Stimulated activated CD4-positive, alpha-beta T cell treated with anti-CD3 and anti-CD28 coated beads, TNF-alpha, amount 100 ng/mL, for 48 hours (primary cell): ENCODE measurements at places on chromosomes 5 and 9.

DNA sequence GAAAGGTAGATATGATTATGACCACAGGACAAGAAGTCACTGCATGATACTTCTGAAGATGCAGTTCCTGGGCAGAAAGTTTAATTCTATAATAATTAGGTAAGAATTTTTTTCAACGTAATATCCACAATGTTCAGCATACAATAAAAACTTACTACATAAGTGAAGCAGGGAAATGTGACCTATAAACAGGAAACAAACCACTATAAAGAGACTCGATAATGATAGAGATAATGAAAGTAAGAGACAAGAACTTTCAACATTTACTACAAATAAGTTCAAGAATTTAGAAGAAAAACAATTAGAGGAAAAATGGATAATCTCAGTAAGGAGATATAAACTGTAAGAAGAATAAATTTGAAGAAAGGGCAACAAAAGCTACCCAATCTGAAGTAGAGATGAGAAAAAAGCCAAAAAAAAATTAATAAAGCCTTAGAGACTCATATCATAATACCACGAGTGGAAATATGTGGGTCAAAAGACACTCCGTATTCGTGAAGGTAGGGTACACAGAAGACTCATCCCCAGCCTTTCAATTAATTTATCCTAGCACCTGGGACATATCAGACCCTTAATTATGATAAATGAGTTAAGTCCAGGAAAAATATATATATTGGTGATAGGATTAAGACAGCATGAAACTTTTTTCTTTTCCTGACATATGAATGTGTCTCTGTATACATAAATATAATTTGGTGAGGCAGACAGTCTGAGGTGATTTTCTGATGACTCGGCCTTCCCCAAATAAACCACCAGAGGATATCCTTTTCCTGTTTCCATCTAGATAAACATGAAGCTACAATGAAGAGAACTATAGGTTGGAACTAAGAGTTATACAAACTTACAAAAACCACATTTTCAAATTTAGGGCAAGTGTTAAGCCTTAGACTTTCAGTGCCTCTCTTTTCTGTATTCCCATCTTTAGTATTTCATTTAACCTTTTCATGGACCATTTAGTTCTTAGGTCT lies 120.4 kb downstream of the RAPGEF6 start:
- DNase-seq = no peak

GRCh38 chr5:115377468-115378217 lies 81.2 kb upstream of the CCDC112 start:
- DNase-seq = no peak

GRCh38 chr9:126207256-126207655 lies 119.4 kb upstream of the MVB12B start:
- DNase-seq = no peak

- no peak for DNase-seq
Observed at GRCh38 chr9:2345013-2345412, 276.6 kb upstream of the VLDLR start.

- DNase-seq = no peak
Observed at GRCh38 chr9:109721001-109721400, 59.0 kb upstream of the PALM2AKAP2 start.

DNA sequence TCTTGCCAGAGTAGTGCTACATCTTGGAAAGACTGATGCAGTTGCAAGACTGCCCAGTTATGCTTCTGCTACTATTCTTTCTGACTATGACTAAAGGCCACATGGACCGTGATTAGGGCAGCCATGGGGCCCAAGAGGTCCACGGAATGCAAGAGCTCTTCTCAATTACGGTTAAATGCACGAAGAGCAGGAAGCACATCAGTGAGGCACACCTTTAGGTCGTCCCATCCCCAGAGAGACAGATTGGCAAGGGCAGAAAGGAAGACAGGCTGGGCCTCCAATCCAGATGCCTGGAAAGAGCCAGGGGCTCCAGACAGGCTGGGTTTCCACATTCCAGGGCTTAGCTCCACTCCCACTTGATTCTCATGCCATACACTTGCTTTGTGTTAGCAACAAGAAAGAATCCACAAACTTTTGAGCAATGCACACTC lies 132.3 kb upstream of the SLIT3 start:
- DNase-seq = no peak

DNA sequence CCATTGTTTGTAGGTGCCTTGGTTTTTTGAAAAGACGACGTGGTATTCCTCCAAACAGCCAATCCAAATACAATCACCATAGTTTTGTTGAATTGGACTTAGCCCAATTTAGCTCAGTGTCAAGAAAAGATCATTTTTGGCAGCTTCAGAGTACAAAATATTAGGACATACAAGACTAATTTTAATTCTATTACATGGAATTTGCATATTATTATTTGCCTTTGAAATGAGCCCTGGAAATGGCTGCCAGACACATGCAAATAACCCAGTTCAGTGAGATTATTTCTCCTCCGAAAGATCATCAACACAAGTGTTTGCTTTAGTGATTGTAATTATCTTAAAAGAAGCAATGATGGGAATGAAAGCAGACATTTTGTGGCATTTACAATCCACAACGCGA lies 89.3 kb downstream of the PLK2 start:
- DNase-seq = no peak

- no peak for DNase-seq
Observed at GRCh38 chr9:132046456-132046855, 33.2 kb downstream of the MED27 start.

- no peak for DNase-seq
Observed at GRCh38 chr9:72588336-72588735, 66.9 kb downstream of the TMC1 start.

- no peak for DNase-seq
Observed at GRCh38 chr5:114297915-114298314, 64.0 kb upstream of the KCNN2 start.

DNA sequence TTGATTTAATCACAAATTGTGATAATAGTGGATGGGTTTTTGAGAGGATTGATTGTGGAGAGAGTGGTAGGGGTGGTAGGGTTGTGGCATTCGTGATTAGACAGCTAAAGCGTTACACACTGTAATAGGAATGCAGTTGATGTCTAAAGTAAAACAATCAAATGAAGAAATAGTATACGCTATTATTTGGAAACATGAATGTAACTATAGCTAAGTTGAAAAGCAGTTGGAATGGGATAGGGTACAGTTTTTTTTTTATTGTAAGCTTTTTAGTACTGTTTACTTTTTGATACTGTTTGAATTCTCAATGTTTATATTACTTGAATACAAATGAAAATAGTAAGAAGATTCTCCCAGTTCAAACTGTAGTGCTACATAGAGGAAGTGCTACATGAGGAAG lies 51.8 kb downstream of the RANBP17 start:
- no peak for DNase-seq

GRCh38 chr5:52751137-52751536 lies 36.6 kb upstream of the ITGA1 start:
- no peak for DNase-seq

DNA sequence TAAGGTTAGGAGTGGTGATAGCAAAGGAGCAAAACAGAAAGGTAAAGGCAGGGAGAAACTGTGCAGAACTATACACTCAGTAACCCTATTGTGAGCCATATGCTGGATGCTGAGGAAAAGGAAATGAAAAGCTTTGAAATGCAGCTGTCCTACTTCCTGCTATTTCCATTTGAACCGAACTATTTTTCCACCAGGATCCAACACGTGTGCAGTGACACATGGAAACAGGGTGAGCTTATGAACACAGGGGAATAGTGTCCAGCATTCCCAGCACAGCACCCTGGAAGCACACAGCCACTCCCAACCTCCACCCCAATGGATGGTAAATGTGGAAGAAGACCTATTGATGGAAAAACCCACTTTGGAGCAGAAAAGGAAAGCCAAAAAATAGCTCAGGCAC lies 69.0 kb upstream of the SLC12A2 start:
- no peak for DNase-seq

- DNase-seq = no peak
Observed at GRCh38 chr9:14219850-14220249, 94.1 kb downstream of the NFIB start.

DNA sequence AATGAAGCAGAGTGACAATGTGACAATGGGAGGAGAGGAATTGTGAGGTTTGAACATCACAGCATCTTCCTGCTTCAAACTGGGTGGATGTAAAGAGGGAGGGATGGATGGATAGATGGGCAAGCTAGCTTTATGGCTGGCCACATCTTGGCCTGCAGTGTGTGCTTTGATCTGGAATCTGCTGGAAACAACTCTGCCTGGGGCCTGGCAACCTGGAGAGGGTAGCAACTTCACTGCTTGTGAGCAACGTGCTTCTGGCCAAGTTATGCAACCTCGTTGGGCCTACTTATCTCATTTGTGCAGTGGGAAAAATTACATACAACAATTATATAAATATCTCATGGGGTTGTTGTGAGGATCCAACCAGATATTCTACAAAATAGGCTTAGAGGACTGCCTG lies 5.3 kb downstream of the IL9 start:
- DNase-seq = no peak

DNA sequence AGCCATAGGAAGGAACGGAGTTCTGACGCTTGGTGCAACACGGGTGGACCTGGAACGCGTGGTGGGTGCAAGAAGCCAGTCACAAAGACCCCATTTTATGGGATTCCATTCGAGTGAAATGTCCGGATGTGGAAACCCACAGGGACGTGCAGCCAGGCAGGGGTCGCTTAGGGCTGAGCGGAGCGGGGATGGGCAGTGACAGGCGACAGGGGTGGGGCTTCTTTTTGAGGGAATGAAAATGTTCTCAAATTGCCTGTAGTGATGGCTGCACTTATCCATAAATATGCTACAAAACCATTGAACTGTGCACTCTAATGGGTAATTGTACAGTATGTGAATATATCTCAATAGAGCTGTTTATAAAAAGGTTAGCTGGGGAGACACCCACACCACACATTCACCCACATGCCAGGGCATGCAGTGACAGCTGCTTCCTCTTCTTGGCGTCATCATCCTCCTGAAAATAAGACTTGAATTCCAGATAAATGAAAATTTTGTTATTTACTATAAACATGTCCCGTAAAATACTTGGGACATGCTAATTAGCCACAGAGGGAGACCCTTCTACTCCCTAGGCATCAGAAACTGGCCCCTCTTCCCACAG lies 71.3 kb upstream of the OLFM1 start:
- no peak for DNase-seq
